ENCODE measurements at places on chromosomes 1 and 21.

DNA sequence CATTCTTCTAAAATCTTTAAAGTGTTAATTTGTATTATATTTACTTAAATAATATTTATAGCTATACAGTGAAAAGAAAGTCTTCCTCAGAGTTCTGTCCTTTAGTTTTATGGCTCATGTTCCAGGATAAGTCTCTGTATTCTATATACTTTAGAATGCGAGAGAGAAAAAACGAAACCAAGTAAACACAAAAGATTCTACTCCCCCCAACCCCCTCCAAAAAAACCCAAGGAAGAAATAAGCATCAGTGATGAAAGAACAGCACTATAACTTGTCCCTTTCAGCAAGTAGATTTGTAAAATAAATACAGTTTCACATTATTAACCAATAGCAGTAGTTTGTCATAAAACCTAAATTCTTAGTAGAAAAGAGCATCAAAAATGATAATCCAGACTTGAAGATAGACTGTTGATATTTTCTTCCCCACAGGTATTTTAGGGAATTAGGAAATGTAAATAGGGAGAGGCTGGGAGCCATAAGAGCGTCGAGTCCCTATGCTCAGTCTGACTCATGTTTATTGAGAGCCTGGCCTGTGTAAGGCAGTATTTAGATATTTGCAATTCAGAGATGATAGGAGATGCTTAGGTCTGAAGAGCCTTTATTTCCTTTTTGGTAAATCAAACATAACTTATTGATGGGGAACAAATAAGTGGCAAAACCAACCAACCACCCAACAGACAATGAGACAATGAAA is 35.5 kb downstream of the CDC14A start:
- DNase-seq = no peak

- DNase-seq = no peak
These were observed 202.8 kb downstream of the NTNG1 start for GRCh38 chr1:107343601-107344000.

DNA sequence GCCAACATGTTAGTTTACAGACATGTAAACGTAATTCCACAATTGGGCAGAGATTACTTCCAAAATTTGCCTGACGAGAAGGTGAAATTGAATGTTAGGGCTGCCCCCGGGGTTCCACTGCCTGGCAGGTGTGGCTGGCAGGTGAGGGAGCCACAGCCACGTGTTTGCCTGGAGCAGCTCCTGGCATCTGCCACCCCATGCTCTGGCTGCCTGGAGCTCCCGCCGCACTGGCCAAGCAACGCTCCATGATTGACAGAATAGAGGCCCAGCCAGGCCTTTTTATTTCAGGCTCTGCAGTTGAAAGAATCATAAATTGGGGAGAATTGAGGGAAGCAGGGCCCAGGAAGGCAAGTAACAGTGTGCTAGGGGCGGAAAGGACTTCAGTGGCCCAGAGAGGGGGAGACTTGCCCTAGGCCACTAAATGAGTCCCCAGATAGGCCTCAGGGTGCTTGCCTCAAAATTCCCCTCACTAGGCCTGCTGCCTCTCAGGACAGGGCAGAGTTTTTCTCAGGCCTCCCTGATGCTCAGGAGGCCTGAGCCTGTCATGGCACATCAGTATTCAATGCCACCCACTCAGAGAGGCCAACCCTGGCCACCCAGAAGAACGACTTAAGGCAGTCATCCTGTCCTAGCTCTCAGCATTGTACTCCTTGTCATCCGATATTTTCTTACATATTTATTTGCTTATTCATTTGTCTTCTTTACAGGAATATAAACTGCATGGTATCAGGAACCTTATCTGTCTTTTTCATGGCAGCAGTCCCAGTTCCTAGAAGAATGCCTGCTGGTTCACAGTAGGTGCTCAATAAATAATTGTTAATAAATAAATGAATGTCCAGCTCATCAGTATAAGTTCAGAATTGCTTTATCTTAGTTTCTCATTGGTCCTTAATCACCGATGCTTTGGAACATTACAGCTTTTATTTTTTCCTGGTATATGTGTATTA is 16.6 kb upstream of the S1PR1 start:
- DNase-seq = no peak

DNA sequence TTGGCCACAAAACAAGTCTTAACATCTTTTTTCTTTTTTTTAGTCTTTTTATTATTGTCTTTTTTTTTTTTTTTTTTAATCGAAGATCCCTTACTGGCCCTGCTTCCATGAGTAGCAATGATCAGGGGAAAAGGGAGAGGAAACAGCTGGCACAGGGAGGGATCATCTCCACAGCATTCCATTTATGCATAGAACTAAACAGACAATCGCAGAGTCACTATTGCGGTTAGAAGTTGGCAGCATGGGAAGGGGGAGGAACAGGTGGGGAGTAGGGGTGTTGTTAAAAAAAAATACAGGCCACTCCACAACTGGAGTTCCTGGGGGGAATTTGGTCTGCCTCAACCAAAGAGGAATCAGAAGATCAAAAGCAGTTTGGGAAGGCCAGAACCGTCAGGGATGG is 55.4 kb downstream of the C1orf185 start:
- DNase-seq = no peak

DNA sequence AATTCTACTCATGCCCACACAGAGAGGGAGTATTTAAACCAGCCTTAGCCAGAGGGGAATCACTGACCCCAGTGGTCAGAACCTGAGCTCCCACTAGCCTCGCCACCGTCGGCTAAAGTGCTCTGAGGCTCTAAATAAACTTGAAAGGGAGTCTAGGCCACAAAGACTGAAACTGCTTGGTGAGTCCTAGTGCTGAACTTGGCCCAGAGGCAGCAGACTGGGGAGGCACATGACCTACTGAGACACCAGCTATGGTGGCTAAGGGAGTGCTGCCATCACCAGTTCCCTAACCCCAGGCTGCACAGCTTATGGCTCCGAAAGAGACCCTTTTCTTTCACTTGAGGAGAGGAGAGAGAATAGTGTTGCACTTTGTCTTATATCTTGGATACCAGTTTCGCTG is 1542.8 kb downstream of the KCNT2 start:
- DNase-seq = no peak

DNA sequence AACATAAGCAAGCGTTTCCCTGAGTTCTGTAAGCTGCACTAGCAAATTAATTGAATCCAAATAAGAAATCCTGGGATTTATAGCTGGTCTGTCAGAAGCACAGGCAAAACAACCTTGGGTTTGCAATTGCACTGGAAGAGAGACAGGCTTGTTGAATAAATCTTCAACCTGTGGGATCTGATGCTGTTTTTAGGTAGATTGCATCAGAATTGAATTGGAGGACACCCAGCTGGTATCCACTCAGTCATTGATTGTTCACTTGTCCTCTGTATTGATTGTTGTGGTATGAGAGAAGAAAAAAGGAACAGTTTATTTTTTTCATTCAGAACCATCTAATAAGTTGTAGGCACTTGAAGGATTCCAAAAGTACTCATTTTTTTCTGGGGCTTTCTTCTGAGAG is 497.4 kb downstream of the SIPA1L2 start:
- no peak for DNase-seq

DNA sequence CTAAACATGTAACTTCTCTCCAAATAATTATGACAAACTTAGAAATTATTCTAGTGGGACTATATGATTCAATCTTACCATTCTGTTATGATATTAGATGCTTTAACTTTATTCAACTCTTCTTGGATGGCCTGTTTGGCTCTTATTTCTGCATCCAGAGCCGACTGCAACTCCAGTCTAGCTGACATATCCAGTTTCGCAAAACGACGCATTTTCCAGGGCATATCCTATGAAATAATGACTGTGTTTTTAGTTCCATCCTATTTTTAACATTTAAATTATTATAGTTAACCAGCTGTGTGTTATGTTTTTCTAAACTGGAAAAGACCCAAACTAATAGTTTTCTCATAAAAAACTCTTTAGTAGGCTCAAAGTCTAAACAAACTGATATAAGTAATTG is 133.7 kb downstream of the COQ8A start:
- no peak for DNase-seq

DNA sequence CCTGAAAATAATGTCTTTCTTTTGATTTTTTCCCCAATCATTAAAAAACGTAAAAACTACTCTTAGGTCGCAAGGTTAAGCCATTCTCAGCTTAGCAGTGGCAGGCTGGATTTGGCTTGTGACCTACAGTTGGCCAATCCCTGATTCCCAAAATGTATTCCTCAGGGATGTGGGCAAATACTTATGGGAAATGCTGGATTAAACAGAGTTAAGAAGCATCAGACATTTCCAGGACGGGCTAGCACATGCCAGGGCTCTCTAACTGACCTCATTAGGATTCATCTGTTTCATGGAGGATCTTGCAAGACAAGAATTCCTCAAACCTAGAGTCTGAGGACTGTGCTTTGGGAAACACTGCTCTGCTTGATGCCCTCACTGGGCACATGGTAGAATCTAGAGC is 982 bp upstream of the IL24 start:
- no peak for DNase-seq
